ENCODE measurements at places on chromosomes 5 and 9.
A peak's percentile ranks its signal among the peaks of the same experiment; 100 is the strongest.

- no peak for DNase-seq
These were observed 73.2 kb upstream of the SH3PXD2B start for GRCh38 chr5:172527559-172527958.

- no peak for DNase-seq
These were observed 6.9 kb downstream of the GPRIN1 start for GRCh38 chr5:176603091-176603490.

GRCh38 chr5:75659791-75660450, 48.7 kb downstream of the ANKDD1B start:
- DNase-seq = no peak

- DNase-seq = no peak
These were observed 52.2 kb upstream of the SPINK5 start for GRCh38 chr5:148011398-148012137.

GRCh38 chr9:71349218-71349617, 227.8 kb upstream of the TRPM3 start:
- DNase-seq = no peak

DNA sequence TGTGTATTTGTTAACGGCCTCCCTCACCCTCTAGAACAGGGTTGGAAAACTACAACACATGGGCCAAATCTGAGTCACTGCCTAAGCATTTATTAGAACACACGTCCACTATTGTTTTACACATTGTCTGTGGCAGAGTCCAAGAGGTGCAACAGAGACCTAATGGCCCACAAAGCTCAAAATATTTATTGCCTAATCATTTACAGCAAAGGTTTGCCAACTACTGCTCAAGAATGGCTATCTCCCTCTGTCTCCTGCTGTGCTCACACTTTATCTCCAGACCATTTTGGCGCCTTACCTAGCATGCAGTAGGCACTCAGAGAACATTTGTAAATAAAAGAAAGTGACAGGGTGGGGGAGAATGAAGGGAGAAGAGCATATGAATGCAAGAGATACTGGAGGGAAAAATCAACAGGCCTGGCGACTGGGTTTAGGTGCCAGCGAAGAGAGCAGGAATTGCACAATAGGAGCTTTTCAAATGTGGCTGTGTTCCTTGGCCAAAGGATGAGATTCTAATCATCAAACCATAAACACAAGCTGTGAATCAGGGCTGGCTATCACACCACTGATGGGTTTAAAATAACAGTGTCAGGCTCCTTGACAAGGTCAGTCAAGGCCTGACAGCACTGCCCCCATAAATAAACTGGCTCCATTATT, 80.3 kb downstream of the EPB41L4A start:
- DNase-seq = no peak

GRCh38 chr9:85858056-85858750, 82.7 kb upstream of the NAA35 start:
- no peak for DNase-seq

DNA sequence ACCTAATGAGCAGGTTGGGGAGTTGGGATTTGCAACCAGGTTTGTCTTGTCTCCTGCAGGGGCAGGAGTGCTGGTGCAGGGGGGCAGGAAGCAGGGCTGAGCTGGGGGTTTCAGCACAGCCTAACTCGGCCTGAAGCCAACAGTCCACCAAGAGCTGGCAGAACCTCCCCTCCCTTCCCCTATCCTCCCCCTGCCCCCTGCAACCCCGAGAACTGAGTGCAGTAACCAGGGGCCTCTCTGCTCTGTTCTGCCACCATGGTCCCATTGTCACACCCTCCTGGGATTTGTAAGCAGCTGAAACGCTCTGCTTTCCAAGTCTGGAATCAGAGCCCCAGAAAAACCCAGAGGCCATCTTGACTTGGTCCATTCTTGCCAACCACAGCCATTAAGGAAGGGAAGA, 72.9 kb downstream of the ARHGEF37 start:
- DNase-seq = no peak

DNA sequence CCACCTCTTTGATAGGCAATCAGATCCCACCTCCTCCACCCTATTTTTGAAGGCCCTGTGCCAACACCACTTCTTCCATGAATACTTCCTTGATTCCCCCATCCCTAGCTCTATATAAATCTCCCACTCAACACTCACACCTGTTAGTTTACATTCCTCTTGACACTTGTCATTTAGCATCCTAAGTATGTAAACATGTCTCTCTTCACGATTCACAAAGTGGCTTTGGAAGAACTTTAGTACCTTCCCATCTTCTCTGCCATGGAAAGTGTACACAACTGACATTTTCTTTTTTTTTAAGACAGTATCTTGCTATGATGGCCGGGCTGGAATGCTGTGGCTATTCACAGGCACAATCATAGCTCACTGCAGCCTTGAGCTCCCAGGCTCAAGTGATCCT, 1.5 kb upstream of the FXN start:
- DNase-seq = no peak

- no peak for DNase-seq
These were observed 8.3 kb downstream of the NANS start for GRCh38 chr9:98064623-98065392.

GRCh38 chr9:135070198-135070951, 17.1 kb upstream of the OLFM1 start:
- no peak for DNase-seq

DNA sequence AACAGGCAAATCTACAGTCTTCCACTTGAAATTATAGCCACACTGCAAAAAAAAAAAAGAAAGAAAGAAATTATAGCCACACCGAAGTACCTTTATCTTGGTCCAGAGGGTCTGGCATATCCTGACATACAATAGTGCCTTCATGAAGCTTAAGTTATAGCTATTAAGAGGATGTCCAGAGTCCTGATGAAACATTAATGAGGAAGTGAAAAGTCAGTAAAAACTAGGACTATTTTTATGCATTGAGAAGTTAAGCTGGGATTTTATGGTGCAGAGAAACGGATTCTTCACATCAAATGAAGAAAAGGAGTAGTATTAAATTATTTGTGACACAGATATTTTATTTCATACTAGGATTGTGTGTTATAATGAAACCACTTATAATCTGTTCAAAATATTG, 123.9 kb downstream of the SV2C start:
- DNase-seq = no peak

DNA sequence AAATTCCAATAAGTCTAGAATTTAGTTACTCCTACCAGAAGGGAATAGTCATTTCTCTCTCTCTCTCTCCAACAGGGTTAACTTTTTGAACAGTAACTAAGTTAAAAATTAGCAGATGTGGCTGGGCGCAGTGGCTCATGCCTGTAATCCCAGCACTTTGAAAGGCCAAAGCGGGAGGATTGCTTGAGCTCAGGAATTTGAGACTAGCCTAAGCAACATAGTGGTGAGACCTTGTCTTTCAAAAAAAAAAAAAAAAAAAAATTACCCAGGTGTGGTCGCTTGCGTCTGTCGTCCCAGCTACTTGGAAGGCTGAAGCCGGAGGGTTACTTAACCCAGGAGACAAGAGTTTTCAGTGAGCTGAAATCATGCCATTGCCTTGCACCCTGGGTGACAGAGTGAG, 639.7 kb downstream of the PTPRD start:
- DNase-seq = no peak

- DNase-seq = no peak
These were observed 48.5 kb upstream of the HAND1 start for GRCh38 chr5:154526231-154527226.

- no peak for DNase-seq
These were observed 140.5 kb upstream of the TUT7 start for GRCh38 chr9:86494644-86495111.

GRCh38 chr9:91882627-91883026, 67.4 kb downstream of the ROR2 start:
- peak; percentile 7 for DNase-seq

GRCh38 chr9:94922098-94922607, 195.7 kb downstream of the AOPEP start:
- DNase-seq = no peak

All from activated CD8-positive, alpha-beta T cell treated with anti-CD3 and anti-CD28 coated beads for 36 hours (primary cell).